Left lobe of liver (tissue), 2 donors: ENCODE measurements at places on chromosomes 4 and X. TPM values are rescaled to one million over a fixed set of nuclear protein-coding genes. Genes with fewer than 3 reads are reported as not detected.

DNA sequence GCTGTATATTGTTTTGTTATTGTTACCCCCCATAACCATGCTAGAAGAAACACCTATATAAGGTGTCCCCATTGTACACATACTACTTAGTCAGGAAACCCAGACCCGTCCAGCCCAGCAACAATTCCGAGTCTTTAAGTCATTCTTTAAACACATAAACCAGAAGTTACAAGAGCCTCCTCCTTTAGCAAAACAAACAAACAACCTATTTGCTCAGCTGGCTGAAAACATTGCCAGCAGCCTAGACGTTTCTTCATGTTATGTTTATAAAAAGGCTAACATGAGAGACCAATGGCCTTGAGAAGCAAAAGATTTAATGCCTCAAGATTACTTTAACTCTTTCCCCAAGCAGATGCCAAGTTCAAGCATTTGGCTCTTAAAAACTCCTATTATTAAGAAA, 1.4 kb downstream of the ACOX3 start:
- no peak for DNase-seq

DNA sequence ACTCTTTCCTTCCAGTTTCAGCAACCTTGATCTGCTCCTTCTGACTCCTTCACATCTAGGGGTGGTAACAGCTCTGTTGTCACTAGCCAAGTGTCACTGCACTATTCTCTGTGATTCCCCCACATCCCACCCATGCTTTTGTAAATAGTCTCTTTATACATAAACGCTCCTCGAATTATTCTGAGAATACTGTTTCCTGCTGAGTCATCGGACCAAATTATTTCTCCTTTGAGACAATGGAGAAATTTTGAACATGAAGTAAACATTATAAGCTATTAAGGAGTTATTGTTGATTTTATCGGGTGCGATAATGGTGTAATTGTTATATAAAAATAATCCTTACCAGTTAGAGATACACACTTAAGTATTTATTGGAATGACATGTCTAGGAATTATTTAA, 245.1 kb upstream of the RPS6KA3 start:
- DNase-seq = no peak

DNA sequence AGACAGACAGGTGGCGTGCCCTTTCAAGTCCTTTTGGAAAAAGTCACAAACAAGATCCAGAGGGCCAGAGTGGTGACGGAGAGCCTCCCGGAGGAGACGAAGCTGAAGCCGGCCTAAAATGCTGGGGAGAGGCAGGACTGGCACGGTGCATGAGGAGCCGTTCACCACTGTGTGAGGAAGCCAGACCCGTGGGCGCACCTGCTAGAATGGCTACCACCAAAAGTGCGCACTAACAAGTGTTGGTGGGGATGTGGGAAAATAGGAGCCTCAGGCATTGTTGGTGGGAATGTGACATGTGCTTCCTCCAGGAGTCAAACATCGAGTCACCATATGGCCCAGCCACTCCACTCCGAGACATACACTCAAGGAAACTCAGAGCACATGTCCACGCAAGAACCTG, 67.4 kb upstream of the HELT start:
- no peak for DNase-seq

DNA sequence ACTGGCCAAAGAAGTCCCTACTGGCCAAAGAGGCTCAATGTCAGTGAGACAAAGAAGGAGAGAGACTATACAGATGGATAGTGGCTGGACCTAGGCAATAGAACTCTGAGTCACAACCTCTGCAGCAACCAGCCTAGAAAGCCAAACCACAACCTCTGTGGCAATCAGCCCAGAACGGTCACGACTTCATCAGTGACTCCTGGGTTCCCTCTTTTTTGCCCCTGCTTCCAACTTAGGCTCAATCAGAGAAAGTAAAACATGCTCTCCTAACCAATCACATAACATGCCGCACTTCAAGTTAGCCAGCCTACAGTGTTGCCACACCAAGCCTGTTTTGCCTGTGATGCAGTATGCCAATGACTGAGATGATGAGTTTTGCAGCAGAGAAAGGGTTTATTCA, 203.4 kb downstream of the ANAPC10 start:
- DNase-seq = no peak

The SERPINA7 gene
- 50.8 TPM for total RNA-seq

The NR3C2 gene
- 12.0 TPM for total RNA-seq

The SPOCK3 gene
- not detected for total RNA-seq

The OPHN1 gene
- 1.6 TPM for total RNA-seq
